ENCODE measurements at places on chromosomes 2 and 18. TPM values are rescaled to one million over a fixed set of nuclear protein-coding genes. Genes with fewer than 3 reads are reported as not detected.

DNA sequence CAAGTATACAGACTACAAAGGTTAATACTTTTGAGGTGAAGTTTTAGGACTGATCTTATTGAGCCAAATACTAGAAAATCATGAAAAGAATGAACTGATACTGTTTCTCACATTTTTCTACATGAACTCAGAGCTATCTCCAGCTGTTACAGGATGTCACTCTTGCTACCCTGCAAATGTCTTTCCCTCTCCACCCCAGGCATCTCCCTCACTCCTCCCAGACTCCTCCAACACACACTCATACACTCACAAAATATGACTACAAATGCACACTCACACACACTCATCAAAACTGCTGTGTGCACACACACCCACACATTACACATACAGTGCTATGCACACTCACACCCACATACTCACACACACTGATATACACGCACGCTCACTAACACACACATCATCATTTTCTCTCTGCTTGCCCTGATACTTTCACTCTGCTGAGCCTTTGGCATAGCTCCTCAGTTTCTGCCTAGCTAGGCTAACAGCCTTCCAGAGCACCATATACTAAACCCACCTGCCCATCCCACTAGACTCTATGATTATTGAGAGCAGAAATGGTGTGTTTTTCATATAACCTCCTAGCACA lies 273.3 kb downstream of the CD226 start:
- no peak overlapping the region for H3K4me3 ChIP-seq
- H3K4me1 ChIP-seq: no peaks in the 10 kb centered on the region
- H3K27me3 ChIP-seq: no peaks in the 10 kb centered on the region

- no peak for DNase-seq
- H3K4me3 ChIP-seq: no peak overlapping the region
- no peak overlapping the region for H3K27ac ChIP-seq
- H3K36me3 ChIP-seq: no peaks in the 10 kb centered on the region
- no peaks in the 10 kb centered on the region for H3K27me3 ChIP-seq
Observed at GRCh38 chr2:216103213-216103612, 5.9 kb upstream of the XRCC5 start.

GRCh38 chr2:196233805-196234475 lies 62.6 kb upstream of the STK17B start:
- H3K4me3 ChIP-seq: no peak overlapping the region
- H3K36me3 ChIP-seq: no peaks in the 10 kb centered on the region
- DNase-seq: no peak
- peaks cover 38% of the 10 kb centered on the region for H3K4me1 ChIP-seq

SAG gene
- not detected for total RNA-seq

DNA sequence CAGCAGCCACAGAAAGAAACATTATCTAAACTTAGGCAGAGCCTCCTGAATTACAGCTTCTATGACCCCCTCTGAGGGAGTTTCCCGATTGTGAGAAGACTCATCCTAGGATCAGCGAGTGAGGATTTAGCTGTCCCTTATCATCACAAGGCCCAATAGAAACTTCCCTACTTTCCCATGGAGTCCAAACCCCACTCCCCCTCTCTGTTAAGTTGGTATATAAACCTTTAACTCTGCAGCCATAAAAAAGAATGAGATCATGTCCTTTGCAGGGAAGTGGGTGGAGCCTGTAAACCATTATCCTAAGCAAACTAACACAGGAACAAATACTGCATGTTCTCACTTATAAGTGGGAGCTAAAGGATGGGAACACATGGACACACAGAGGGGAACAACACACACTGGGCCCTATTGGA lies 78.8 kb downstream of the MYL12B start:
- no peaks in the 10 kb centered on the region for H3K27me3 ChIP-seq
- no peaks in the 10 kb centered on the region for H3K36me3 ChIP-seq

DNA sequence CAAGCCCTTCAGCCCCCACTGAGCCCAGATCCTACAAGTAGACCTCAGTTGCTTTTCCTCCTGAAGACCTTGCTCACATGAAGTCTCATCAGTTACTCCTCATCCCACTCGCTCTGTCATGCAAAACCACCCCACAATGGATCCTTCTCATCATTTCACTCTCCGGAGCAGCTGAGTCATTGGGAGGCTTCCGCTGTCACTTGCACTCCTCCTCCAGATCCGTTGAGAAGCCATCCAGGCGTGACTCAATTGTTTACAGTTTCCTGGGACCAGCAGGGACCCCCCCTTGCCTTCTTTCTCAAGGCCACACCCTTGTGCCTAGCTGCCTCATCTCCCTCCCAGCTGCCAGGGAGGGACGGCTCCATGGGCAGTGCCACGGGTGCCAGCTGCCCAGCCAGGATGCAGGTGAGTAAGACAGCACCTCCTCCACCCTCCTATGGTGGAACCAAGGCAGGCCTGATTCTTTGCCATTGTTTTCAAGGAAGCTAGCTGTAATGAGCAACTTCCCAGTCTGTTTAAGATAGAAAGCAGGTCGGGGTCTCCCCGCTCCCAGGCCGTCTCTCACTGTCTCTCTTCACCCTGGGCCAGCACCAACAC lies 16.3 kb downstream of the GPR55 start:
- H3K4me1 ChIP-seq: no peaks in the 10 kb centered on the region
- DNase-seq: peak; percentile 48
- no peak overlapping the region for H3K4me3 ChIP-seq

GRCh38 chr2:30139131-30139870 lies 7.5 kb upstream of the YPEL5 start:
- no peaks in the 10 kb centered on the region for H3K36me3 ChIP-seq
- no peaks in the 10 kb centered on the region for H3K4me1 ChIP-seq
- no peak for DNase-seq
- no peak overlapping the region for H3K4me3 ChIP-seq
- no peak overlapping the region for H3K27ac ChIP-seq

GALR1 gene
- total RNA-seq: 0.06 TPM

IL1F10 gene
- not detected for total RNA-seq

UPP2 gene
- not detected for total RNA-seq

DNA sequence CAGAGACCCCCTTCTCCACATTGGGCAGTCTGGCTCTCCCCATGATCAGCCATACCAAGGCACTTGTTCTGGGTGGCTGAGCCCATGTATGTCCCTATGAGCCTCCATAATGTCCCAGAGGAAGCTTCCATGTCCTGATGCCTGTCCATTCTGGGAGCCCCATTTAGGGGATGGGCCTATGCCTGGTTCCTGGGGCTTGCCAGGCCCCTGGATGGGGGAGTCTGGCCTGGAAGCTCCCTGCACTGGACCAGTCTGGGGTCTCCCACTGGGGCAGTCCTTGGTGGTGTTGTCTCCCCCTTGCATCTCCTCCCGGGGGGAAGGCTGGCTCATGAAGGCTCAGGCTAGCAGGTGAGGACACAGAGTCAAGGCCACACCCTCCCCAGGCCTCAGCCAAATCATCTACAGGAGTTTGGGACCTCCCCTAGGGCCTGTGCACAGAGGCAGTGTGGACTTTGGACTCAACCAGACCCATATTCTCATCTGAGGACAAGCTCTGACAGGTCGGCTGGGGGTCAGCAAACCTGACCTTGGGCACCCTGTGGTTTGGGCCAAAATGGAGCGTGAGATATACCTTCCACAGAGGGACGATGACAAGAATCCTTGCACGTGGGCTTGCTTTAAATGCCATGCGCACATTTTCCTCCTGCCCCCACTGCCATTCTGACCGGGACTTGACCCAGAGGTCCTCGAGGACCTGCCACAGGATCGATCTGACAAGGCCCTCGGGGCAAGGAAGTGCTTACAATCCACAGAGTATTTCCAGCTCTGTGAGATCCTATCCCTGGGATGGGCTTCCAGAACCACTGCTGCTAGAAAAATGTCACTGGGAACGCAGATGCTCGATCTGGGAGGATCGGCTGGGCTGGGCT lies 38.8 kb downstream of the INHBB start:
- peak; percentile 35 for DNase-seq
- H3K36me3 ChIP-seq: no peaks in the 10 kb centered on the region
- H3K4me3 ChIP-seq: no peak overlapping the region
- no peak overlapping the region for H3K27ac ChIP-seq

DNA sequence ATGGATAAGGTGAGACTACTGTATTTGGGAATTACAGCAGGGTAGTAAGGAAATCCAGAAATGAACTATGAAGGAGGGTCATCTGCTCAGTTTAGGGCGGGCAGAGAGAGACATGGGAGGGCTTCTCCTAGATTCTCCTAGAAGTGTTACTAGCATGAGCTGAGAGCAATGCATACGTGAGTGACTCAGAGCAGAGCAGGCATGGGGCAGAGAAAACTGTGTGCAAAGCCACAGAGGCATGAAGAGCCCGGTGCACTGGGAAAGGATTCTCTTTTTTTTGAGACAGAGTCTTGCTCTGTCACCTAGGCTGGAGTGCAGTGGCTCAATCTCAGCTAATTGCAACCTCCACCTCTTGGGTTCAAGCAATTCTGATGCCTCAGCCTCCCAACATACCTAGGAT lies 116.2 kb downstream of the SOCS6 start:
- no peak for DNase-seq
- H3K36me3 ChIP-seq: no peaks in the 10 kb centered on the region
- no peak overlapping the region for H3K27ac ChIP-seq
- H3K4me3 ChIP-seq: no peak overlapping the region
